Activated naive CD8-positive, alpha-beta T cell treated with anti-CD3 and anti-CD28 coated beads, Interleukin-2, amount 50 U/mL, for 24 hours (primary cell): ENCODE measurements at places on chromosomes 1 and 21.

GRCh38 chr1:58783090-58783992, 506 bp downstream of the JUN start:
- peak; percentile 50 for DNase-seq

DNA sequence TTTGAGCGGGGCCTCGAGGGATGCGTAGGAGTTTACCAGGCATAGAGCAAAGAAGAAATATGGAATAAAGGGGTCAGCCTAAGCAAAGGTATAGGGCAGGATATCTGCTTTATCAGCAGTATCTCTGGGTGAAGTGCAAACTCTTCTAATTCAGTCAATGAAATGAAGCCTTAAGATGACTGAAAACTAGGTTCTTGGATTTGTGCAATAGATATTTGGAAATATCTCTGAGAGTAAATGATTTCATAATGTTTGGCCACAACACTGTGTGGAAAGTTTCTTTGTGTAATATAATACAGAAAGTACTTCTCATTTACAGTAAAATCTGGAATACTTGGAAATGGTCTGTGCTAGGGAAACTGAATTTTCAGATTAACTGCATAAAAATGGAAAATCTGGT, 26.1 kb downstream of the KCNJ15 start:
- no peak for DNase-seq

DNA sequence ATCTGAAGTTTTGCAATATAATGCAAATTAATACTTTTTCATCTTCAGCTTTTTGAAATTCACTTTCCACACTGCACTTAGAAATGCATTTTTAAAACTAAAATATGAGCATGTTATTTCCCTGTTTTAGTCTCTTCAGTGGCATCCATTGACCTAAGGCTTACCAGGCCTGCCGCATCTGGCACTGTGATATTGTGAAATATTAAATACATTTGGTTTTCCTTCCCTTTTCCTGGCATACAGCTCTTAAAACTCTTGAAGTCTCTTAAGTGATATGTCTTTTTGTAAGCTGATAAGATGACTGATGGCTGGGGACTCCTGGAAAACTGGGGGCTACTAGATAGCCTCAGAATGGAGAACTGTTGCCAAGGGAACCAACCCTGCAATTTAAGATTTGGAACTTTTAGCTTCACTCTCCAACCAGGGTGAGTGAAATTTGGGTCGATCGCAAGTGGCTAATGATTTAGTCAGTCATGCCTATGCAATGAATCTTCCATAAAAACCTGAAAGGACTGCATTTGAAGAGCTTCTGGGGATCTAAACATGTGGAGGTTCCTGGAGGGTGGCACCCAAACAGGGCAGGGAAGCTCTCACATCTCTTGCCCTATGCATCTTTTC, 75.5 kb upstream of the PDC start:
- DNase-seq, result no peak

DNA sequence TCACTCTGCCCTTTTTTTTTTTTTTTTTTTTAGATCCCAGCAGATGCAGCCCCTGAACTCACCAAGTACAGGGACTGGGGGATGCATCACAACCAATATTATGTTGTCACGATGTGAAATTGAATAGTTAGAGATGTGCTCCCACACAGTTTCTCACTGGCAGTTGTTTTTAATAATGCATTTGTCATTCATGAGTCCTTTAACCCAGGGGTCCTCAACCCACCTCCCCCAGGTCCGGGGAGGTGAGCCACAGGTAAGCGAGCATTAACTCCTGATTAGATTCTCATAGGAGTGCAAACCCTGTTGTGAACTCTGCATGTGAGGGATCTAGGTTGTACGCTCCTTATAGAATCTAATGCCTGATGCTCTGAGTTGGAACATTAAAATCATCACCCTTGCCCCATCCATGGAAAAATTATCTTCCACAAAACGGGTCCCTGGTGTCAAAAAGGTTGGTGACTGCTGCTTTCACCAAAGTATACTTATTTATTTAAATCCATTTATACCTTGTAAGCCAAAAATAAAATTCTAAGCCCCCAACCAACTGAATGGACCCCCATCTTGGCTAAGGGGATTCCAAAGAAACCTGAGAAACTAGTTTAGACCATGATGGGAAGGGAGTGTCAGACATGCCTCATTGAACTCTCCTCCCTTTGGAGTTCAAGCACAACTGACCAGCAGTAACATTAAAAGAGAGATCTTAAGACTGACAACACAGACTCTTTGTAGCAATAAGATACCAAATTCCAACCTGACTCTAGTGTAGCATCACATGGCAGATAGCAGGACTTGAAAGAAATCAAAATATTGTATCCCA, 119.3 kb upstream of the ATP1A1 start:
- no peak for DNase-seq

DNA sequence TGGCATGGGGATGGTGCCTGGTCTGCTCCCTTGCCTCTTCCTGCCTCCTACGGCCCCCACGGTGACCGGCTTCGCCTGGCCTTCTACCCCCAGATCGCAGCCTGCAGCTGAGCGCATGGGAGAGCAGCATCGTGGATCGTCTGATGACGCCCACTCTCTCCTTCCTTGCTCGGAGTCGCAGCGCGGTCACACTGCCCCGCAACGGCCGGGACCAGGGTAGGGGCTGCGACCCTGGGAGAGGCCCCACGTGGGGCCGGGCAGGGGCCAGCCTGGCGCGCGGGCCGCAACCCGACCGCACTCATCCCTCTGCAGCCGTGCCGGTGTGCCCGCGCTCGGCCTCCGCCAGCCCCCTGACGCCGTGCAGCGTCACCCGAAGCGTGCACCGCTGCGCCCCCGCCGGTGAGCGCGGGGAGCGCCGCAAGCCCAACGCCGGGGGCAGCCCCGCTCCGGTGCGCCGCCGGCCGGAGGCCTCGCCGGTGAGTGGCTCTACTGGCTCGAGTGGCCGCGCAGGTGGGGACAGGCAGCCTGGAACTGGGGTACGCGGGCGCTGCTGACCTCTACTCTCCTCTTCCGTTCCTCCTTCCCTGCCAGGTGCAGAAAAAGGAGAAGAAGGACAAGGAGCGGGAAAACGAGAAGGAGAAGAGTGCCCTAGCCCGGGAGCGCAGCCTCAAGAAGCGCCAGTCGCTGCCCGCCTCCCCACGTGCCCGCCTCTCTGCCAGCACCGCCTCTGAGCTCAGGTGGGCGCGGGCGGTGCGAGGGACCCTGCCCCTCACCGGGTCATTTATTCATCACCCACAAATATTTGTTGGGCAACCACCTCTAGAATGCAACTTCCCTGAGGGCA, 20.4 kb downstream of the MAP7D1 start:
- DNase-seq, result no peak

GRCh38 chr1:156387870-156388173, 18.8 kb downstream of the RHBG start:
- DNase-seq, result no peak

DNA sequence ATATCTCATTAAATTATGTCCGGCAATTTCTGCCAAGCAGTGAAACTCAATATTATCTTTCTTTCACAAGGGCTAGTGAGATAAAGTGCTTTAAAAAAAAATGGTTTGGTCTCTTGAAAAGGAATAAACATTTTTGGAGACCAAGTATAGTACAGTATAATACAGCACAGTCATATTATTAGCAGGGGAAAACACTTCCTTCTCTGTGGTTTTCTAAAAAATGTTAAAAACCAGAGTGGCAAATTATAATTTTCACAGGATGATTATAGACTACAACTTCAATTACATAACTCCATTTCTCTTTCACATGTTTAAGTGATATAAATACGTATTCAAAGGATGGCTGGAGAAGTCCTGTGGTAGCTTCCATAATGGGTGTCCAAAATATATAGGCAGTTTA, 170.3 kb upstream of the DMRTA2 start:
- DNase-seq, result no peak

GRCh38 chr1:166858726-166859419, 17.2 kb downstream of the TADA1 start:
- DNase-seq, result no peak

DNA sequence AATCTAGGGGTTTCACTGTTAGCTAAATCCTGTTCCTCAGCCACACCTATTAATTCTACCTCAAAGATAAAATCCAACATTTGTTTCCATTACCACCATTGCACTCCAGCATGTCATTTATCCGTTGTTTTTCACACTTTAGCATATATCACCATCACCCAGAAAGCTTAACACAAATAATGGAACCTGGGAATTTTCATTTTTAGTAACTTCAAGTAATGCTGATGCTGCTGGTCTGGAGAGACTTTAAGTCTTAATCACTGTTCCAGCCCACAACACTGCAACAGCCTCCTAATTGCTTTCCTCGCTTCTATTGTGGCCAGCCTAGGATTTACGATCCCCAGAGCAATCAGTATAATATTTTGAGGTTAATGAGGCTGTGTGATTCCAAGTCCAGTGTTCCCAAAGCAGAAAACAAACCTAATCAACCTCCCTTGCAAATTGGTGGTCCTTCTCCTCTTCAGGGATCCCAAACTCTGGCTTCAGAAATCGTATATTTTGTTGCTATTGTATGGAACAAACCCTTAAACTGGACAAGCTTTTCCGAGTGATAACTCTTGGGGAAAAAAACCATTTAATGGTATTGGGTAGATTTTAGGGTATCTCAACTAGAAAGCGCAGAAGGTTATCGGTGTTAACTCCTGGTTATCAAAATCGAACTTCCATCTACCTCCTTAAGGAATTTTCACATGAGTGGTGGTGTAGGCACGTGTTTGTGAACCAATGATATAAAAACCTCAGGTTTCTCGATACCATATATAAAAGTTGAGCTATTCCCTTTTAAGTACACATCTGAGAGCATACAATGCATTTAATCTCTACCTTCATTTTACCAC, 50.0 kb upstream of the BOLA1 start:
- DNase-seq, result no peak

GRCh38 chr1:40870135-40870728, 8.1 kb upstream of the CITED4 start:
- no peak for DNase-seq

- DNase-seq, result peak; percentile 60
Observed at GRCh38 chr1:67686267-67687197, 1.5 kb downstream of the GADD45A start.

DNA sequence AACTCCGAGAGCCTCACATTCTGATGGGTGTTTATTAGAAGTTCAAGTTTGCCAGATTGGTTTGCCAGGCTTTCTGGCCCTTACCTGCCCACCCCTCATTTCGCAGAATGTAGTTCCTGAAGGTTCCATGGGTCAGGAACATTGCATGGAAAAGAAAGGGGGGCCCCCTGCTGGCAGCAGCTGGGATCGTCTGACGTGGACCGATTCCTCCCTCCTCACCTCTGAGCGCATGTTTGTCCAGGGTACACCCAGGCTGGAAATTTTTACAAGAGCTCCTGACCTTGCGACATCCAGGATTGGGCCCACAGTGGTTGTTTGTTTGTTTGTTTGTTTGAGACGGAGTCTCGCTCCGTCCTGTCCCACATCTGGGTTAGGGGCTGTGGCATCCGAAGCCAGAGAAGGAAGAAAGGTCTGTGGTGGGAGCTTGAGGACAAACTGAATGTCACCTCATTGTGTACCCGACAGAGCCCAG, 126.0 kb upstream of the TMEM51 start:
- DNase-seq, result peak; percentile 64

- peak; percentile 74 for DNase-seq
Observed at GRCh38 chr1:153422450-153423068, 6.2 kb downstream of the S100A7A start.

DNA sequence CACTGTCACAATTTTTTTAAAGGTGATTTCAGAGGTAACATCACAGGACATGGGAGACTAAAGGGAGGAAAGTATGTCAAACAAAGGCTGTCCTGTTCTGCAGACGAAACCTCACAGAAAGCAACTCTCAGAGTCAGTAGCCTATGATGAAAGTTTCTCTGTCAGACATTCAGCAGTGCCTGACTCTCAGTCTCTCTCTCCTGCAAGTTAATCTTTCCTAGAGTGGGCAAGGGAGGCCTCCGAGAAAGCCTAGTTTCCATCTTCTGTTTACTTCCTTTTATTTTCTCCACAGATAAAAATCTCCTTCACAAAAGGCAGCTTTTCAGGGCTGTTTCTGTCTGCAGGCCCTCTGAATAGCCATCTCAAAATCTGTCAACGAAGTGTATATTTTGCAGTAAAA, 24.9 kb upstream of the FMO2 start:
- DNase-seq, result no peak

GRCh38 chr21:31845151-31845729, 27.6 kb upstream of the HUNK start:
- DNase-seq, result no peak

- DNase-seq, result no peak
Observed at GRCh38 chr1:181911715-181912114, 149.8 kb downstream of the ZNF648 start.

DNA sequence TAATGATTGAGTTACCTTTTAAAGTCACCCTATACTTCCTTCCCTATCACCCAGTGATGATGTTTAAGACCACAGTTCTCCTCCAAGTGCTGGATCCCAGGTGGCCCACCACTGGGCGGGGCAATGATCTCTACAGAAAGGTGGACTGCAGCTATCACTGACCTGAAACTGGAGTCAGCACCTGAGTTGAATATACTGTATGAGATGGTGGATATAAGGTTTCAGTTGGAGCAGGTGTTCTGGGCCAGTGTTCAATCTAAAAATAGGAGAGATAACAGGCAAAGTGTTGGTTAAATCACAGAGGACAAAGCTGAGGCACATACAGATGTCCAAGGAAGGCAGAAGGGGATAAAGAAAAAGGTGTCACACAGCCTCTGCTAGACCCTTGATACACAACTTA, 96.6 kb downstream of the SIPA1L2 start:
- no peak for DNase-seq

DNA sequence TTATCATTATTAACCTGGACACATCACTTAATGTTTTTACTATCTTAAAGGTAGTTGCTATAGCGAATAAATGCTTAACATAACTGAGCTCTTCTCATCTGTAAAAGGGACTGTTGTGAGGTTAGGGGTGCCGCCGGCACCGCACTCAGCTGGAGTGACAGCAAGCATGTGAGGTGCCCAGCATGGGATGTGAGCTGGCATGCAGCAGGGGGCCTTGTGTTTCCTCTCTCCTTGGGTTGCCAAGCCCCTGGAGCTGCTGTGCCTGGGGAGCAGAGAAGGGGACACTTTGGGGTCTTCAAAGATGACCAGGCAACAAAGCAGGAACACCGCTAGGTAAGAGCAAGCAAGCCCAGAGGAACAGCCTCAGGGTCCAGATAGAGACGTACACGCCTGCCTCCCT, 2.1 kb upstream of the ZC3H12A start:
- DNase-seq, result no peak

- DNase-seq, result no peak
Observed at GRCh38 chr1:235708390-235708962, 58.9 kb upstream of the GNG4 start.

GRCh38 chr1:37031871-37032270, 2.4 kb downstream of the GRIK3 start:
- no peak for DNase-seq

DNA sequence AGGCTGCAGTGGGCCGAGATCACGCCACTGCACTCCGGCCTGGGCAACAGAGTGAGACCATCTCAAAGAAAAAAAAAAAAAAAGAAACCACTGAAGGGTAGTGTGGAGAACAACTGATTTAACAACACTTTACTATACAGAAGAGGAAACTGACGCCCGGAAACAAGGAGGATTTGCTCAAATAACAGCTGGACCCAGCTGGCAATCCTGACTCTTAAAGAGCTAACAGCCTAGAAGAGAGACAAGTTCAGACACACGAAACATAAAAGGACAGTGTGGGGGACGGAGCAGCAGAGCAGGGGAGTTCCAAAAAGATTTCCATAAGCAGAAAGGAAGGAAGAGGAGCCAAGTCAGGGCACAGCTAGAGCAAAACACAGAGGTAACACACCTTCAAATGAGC, 4.4 kb downstream of the ECHDC2 start:
- DNase-seq, result no peak
